ENCODE measurements at places on chromosomes 5 and 9. TPM values are rescaled to one million over a fixed set of nuclear protein-coding genes. Genes with fewer than 3 reads are reported as not detected.

LCN1 gene
- total RNA-seq = 2.2 TPM

IL5 gene
- total RNA-seq = not detected

DNA sequence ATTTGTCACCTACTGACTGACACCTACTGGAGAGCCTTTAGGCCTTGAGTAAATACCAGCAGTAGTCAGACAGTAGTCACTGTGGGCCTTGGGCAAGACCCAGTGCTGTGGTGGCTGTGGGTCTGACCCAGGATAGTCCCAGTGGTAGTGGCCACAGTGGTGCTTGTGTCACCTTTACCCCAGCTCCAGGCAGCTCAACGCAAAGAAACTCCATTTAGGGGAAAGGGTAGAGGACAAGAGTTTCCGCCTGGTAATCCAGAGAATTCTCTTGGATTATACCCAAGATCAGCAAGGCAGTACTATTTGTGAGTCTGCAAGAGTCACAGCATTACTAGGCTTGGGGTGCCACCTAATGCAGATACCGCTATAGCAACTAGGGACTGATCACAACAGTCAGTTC lies 28.9 kb downstream of the CERT1 start:
- no peak for DNase-seq

GRCh38 chr5:172758077-172758833 lies 12.7 kb downstream of the DUSP1 start:
- DNase-seq = peak; percentile 29
